ENCODE measurements at places on chromosomes 11 and 22.

GRCh38 chr11:12808519-12808918, 134.3 kb downstream of the TEAD1 start:
- no peak for DNase-seq

DNA sequence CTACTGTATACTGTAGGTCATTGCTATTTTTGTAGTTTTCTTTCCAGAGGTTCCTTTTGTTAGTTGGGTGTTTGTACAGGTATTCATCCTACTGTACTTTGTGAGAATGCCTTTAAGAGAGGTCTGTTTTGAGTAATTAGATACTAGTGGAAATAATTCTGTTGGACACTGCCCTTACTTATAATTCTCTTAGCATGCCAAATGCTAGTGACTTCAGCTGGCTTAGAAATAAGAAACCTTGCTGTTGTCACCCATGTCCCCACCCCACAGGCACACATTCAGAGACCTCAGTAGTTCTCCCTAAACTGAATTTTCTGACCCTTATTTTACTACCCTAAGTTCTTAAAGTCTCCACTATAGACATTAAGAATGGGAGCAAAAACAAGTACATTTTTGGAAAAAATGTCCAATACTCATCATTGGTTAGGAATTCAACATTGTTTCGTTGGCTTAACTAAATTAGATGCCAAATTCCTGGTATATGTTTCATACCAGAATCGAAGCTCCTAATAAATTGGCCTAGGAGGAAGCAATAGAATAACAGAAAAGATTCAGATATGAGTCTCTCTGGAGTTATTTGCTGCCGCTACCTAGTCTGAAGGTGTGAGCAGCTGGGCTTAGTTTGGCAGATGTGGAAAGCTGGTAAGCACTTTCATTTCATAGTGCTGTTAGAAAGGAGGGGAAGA, 28.4 kb downstream of the ZNF143 start:
- DNase-seq = no peak

GRCh38 chr11:122334546-122335339, 218.7 kb upstream of the BLID start:
- no peak for DNase-seq

GRCh38 chr11:36377759-36378564, 81.9 kb downstream of the PRR5L start:
- DNase-seq = no peak

DNA sequence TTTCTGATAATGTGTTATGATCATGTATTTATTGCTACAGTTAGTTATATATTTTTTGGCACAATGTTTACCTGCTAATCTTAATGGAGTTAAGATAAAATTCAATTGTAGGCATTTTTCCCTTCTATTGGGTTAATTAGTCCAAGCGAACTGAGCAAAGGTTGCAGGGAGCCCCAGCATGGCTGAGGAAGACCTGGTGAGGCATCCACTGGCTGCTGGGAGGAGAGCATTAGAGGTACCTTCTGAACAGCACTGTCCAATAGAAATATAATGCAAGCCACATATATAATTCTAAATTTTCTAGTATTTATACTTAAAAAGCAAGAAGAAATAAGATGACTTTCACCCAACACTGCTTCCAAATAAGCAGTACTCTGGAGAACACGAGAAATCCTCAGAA, 689 bp upstream of the TMEM126A start:
- DNase-seq = no peak

DNA sequence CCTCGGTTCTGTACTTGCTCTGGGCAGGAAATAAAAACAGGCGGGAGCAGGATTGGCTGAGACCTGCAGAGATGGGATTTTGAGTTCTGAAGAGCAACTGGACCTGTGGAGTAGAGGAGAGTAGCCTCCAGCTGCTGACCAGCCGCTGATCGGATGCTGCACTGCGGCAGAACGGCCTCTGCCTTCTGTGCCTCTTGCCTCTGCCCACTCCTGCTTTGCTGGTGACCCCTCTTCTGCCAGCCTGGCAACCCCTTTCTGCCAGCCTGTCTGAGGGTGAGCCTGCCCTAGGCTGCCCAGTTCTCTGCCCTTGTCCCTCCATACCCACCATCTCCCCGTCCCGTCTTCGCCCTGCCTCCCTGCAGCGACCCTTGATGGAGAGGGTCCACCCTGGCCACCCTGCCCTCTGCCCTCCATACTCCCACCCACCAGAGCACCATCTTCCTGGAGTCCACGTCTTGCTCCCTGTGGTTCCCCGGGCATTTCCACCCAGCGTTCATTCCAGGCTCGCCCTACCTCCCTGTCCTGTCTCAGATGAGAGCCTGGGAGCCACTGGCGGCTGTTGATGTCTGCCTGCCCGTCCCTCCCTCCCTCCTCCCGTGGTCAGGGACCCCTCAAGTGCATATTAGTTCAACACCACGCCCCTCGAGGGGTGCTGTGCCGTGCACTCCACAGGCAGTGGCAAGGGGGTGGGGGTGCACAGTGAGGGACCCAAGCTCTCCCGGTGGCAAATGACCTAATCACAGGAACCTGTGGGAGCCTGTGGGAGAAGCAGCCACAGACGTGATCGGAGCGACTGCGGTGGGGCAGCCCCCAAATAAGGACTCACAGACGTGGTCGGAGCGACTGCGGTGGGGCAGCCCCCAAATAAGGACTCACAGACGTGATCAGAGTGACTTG, 863.3 kb downstream of the TBC1D22A start:
- DNase-seq = no peak

DNA sequence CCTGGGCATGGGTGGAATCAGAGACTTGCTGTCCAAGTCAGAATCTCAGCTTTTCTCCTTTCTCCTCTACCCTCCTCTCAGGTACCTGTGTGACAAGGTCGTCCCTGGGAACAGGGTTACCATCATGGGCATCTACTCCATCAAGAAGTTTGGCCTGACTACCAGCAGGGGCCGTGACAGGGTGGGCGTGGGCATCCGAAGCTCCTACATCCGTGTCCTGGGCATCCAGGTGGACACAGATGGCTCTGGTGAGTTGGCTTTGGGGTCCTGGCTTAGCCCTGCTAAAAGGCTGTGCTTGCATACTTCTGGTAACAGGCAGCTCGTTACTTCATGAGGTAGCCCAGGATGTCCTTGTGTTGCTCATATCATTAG, 10.7 kb downstream of the MCM5 start:
- DNase-seq = no peak

DNA sequence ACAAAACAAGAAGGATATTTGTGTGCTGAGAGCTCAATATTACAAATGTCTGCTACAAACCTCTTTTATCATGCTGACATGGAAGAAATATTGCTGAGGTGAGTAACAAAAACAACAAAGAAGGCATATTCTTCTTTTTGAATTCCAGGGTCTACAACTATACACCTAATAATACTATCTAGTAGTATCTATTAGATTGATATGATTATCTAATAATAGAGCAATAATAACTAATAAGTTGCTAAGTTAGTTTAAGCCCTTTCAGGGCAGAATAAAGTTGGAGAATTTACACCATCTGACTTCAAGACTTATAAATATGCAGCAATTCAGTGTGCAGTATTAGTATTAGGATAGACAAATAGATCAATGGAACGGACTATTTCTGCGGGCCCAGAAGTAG, 11.4 kb upstream of the PGM2L1 start:
- DNase-seq = no peak

All from COR-L47 (cell line).